ENCODE measurements at places on chromosomes 4 and X.

DNA sequence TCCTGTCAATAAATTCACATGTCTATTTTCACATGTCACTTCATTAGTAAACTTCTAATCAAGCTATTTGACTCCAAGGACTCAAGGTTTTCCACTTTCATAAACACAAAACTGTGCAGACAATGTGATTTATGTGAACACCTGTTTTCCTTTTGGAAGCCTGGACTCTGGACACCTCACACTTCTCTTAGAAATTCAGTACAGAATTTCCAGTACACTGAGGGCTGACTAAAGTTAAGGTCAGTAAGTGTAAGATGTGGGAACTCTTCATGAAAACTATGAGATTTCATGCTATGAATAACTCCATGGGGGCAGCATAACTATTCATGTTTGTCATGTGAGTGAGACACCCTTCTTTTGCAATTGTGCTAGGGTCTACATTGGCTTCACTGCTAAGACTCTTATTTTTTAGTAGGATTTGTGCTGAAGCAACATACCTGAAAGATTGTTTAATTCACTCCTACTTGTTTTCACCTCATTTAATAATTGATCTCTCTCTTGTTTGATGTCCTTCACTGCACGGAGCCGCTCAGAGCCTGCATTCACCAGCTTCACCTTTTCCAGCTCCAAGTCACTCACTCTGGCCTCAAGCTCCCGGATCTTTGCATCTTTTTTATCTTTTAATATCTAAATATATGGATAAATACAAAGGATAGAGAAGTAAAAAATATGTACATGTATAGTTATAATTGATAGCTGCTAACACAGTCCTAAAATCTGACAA, 55.3 kb downstream of the STBD1 start:
- no peak for DNase-seq

DNA sequence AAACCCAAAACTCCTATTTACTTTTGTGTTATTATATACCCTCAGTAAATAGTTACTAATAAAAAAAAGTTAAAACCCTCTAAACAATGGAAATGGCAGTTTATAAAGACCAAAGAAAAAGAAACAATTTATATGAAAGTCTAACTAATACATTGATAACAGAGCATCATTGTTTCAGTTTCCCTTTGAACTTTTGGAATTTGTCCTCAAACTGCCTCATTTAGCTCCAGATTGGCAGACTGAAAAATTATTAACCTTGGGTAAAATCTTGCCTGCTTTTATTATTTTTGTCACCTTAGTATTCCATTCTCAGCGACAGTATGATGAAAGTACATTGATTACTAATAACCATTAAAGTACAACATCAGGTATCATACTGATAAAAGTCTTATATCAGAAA, 124.0 kb downstream of the PDE5A start:
- DNase-seq = no peak

DNA sequence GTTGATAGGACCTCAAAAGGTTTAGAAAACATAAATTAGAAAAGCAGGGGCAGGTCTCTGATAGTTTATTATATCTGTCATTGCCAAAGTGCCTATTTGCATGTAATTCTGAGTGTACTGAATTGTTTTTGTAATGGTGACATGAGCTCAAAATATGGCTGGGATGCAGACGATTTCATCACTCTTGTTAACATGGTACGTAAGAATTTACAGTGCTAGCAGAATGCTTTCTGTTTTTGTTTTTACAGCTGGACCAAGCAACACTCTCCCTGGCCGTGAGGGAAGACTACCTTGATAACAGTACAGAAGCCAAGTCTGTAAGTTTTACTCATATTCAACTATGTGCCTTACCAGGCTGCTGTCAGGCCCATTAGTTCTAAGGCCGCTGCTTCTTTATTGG, 58.1 kb downstream of the PHEX start:
- peak; percentile 83 for DNase-seq

GRCh38 chrX:7993873-7994272, 66.7 kb upstream of the PNPLA4 start:
- no peak for DNase-seq

DNA sequence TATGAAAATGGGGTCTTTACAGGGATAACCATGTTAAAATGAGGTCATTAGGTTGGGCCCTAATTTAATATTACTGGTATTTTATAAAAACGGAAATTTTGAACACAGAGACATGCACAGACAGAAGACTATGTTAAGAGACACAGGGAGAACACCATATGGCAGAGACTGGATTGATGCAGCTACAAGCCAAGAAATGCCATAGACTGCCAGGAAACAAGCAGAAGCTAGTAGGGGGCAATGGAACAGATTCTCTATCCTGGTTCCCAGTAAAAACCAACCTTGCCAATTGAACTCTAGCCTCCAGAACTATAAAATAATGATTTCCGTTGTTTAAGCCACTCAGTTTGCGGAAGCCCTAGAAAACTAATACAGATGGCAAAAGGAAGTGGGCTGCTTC, 6.6 kb upstream of the GUF1 start:
- no peak for DNase-seq

- no peak for DNase-seq
Measured at GRCh38 chrX:155108427-155108826, 37.1 kb downstream of the BRCC3 start.

GRCh38 chr4:128468123-128468989, 180.7 kb upstream of the PGRMC2 start:
- DNase-seq = peak; percentile 99

DNA sequence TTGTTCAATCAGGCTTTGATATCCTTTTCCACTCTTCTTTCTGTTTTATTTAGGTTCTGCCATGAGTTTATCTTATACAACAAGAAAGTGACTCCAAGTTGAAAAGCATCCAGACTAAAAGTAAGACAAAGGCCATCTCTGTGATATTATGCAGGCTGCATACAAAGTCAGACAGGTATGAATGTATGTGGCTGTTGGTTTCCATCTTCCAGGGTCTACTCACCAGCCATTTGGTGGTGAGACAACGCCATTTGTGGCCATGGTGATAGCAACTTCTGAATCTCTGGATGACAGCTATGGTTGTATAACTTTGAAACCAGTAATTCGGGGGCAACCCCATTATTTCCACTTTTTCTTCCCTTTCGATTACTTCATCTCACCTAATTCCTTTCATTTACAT, 17.2 kb upstream of the MSL3 start:
- no peak for DNase-seq

GRCh38 chr4:7892212-7893019, 47.2 kb downstream of the AFAP1 start:
- DNase-seq = peak; percentile 94

DNA sequence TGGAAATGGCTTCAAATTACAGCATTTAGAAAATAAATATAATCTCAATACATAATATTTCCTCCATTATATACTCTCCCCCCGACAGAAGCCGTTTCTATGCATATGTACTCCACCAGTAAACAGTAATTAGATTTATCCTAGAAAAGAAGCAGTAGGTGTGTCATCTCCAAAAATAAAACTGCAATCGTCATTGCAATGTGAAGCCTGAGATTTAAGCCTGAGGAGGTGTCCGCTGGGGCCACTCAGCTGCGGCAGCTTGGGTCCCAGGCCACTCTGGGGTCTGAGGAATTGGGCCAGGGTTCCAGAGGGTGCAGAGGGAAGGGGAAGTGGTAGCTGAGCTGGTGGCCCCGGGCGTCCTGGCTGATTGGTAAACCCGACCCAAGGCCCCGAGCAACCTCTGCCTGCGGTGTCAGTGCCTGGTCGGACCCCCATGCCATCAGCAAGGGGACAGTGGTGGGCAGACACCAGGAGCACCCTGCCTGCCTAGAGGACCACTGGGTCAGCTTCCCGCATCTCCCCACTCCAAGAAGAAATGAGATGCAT, 7.8 kb upstream of the MXD4 start:
- DNase-seq = no peak

- DNase-seq = no peak
Measured at GRCh38 chr4:122041312-122041711, 89.5 kb upstream of the TRPC3 start.

DNA sequence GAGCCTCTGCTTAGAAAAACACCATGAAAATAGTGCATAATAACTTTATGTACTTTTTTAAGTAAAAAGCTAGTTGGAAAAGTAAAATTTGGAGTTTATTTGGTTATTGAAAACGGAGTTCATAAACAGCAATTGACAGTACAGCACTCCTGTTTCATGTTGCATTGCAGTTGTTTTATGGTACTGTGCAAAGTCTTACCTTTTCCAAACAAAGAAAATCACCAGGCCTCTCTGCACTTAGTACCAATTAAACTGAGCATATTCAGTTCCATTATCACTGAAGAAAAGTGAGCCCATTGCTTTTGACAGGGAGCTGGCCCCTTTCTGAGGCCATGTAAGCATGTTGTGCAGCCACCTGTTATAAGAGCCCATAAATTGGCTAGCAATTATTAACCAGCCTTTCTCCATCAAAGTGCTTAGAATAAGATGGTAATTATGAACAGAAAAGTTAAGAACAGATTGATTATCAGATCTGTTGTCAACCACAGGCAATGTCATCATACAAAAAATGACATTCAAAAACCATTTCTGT, 376.6 kb upstream of the EMCN start:
- no peak for DNase-seq

DNA sequence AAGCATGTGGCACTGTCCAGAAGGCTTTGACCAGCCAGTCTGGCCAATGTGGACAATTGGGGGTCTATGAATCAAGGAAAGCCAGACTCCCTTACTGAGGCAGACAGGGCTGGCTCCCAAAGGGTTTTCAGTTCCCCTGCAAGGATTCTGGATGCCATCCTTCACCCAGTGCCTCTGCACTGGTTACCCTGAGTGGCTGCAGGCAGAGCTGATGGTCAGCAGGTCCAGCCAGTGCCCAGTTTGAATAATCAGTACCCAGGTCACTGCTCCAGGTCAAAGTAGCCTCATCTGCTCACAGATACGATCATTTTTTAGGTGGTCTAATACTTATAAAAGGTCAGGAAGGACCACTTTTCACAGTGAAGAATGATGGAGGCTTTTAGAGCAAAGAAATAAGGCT, 52.2 kb upstream of the MAMLD1 start:
- DNase-seq = no peak

DNA sequence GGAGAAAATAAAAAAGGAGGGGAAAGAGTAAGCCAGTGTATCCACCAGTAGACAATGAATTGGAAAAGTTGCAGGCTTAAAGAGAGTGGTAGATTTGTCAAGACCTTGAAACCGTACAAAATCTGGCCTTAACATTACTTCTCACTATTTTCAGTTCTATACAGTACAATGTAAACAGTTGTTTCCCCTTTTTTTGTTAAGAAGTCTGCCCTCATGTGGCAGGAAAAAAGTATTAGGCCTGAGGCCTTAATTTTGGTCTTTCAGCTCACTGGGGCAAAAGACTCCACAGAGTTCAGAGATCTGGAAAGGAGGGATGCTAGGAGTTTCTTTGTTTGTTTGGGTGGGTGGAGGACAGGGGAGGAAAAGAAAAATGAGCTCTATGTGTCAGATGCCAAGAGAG, 92.8 kb upstream of the CCDC160 start:
- DNase-seq = peak; percentile 12

DNA sequence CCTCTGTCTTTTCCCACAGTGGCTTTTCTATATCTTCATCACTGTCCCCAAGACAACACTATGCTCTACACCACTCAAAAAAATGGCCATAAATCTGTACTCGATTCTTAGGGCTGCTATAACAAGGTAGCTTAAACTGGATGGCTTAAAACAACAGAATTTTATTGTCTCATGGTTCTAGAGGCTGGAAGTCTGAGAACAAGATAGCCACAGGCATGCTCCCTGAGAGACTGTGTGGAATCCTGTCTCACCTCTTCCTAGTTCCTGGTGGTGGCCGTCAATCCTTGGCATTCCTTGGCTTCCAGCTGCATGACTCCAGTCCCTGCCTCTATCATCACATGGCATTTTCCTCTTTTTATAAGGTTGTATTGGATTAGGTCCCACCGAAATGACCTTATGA, 70.7 kb upstream of the DCLK2 start:
- DNase-seq = peak; percentile 60

DNA sequence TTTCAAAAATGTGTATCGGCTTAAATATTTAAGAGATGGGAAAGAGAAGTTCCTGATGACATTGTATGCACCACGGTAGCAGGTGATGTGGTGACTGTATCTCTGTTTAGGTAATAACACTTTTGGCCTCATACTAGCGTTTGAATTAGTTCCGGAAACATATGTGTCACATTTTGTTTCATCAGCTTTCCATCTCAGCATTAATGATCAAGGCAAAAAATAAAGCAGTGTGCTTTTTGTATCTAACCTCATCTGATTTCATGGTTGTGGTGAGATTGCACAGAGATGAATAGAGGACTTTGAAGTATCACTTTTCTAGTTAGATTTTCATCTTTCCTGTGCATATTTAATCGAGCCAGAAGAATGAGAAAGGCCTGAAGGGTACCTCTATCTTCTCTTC, 206.4 kb upstream of the SPRY1 start:
- DNase-seq = no peak

- DNase-seq = no peak
Measured at GRCh38 chr4:477686-478085, 21.3 kb downstream of the ZNF721 start.

DNA sequence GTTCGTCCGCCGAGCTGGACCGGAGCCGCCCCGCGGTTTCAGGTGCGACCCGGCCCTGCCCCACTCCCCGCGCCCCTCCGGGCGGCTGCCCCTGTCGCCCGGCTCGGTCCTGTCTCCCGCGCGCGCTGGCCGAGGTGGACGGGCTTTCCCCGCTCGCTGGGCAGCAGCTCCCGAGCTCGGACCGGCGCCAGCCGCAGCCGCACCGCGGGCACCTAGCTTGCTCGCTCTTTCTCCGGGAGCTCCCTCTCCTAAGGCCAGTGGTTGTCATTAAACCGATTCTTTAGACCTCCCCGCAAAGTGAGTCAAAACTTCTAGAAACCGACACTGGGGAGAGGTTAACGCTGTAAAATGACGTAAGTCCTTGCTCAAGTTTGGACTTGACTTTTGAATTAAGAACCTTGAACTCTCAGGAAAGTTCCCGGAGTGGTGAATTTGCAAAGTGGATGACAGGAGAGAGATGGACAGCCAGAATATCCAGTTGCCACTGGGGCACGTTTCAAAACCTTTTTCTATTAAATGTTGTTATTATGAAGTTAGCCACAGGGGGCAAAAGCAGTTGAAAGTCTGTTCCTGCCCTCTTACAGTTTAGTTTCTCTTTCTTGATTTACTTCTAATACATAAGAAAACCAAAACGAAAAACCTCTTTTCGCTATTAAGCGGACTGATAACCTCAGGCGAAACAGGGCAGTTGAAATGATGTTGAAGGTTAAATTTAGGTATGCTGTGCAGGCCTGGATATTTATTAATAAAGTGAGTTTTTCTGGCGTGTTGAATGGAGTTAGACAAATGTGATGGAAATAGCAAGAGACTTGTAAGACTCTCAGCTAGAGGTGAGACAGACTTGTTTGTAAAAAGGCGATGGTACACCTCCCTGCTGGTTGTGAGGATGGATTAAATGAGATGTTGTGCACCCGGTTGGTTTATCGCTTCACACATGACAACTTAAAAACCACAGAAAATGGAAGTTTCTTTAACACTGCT, 847 bp downstream of the PI4K2B start:
- peak; percentile 87 for DNase-seq

DNA sequence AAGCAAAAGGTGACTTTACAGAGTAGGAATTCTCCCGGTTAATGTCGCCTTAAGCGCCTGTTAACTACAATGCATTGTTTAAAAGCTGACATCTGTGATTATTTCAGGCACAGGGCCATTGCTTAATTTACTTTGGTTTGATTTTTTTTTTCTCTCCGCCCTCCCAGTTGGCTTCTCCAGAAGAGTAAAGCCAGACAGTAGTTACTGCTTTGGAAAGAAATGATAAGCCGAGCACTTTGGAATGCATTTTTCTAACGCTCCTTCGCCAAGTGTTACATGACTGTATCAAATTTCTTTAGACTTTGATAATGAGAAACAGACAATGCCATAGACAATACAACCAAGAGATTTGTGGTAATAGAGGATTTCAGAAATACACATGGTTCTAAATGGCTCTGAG, 383.0 kb upstream of the TENM3 start:
- peak; percentile 68 for DNase-seq

- DNase-seq = peak; percentile 11
Measured at GRCh38 chrX:38117485-38117884, 103.2 kb downstream of the SRPX start.

Data from iris pigment epithelial cell (primary cell).